ENCODE measurements at places on chromosomes 11 and 22.

DNA sequence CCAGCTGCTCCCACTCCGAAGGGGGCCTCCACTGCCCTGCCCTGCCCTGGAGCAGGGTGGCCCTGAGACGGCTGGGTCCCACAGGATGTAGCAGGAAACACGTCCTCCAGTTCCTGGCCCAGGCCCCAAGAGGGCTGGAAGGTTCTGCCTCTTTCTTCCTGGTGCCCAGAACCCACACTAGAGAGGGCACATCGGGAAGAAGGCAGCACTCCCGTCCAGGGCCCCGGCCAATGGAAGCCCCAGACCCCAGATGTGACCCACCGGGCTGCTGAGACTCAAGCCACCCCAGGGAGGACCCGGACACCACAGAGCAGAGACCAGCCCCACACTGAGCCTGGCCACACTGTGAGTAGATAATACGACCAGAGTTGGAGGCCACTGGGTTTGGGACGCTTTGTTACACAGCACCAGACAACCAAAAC is 71.2 kb downstream of the CELSR1 start:
- DNase-seq, result no peak

DNA sequence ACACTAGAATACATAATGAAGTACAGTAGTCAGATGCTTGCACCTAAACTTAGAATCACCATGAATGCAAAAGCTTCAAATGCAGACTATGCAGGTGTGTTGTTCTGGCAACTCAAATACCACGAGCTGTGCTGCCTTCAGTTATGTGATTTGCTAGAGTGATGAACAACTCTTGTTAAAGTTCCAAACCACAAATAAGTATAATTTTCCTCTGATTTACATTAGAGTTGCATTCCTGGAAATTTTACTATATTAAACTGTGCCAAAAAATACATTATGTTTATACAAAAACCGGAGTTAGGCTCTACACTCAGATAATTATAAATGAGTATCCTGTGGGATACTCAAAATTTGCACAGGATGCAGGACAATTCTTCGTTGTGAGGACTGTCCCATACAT is 3.0 kb downstream of the TMEM218 start:
- DNase-seq, result no peak

DNA sequence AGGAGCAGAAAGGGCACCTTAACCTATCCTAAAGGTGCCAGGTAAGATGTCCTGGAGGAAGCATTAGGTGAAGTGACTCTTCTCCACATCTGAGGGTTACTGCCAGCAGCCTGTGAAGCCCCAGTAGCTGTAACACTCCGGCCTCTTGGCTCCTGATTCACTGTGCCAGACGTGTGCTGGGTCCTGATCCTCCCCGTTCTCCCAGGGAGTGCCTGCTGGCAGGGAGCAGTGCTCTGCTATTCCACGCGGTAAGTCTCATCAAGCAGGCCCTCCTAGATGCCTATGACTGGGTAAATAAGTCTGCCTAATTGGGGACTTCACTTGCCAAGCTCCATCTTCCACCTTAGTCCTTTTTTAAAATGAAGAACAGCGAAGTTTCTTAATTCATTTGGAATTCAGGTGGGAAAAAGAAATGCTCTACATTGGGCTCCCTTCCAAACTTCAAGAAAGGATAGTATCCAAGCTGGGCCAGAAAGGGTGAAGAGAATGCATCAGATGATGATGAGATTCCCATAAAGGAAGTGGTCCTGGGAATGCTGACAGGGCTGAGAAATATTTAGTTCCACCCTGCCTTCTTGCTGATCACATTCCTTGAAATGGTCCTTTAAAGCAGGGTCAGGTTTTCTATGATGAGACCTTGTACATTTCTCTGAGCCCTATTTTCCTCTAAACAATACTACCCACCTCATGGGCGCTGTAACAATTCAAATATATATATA is 188.0 kb downstream of the MAML2 start:
- peak; percentile 33 for DNase-seq

DNA sequence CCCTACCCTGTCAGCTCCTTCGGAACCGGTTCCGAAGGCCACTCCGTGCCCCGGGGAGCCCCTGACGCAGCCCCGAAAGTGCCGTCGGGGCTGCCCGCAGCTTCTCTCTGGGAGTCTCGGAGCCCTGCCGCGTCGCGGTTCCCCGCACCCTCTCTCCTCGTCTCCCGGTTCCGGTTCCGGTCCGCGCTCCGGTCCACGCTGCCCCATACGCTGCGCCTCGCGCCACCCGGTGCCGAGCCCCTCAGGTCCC is 618 bp downstream of the MTA2 start:
- no peak for DNase-seq

All from BE2C (cell line).